ENCODE measurements at places on chromosomes 11 and 22. TPM values are rescaled to one million over a fixed set of nuclear protein-coding genes. Genes with fewer than 3 reads are reported as not detected.

GRCh38 chr11:111540114-111540936 is at the start of gene LAYN:
Gene LAYN, plus strand, starts transcription at chr11:111540720. Its CDS starts 124 bp downstream, at chr11:111540844.
- DNase-seq = peak; percentile 81

GRCh38 chr22:45284705-45285262 is at the start of gene UPK3A:
Gene UPK3A, plus strand, starts transcription at chr22:45284949. Its CDS starts 65 bp downstream, at chr22:45285014.
- no peak for DNase-seq

GRCh38 chr11:57069942-57070341 is 81.2 kb downstream of the OR5AK2 start:
- DNase-seq = no peak

DNA sequence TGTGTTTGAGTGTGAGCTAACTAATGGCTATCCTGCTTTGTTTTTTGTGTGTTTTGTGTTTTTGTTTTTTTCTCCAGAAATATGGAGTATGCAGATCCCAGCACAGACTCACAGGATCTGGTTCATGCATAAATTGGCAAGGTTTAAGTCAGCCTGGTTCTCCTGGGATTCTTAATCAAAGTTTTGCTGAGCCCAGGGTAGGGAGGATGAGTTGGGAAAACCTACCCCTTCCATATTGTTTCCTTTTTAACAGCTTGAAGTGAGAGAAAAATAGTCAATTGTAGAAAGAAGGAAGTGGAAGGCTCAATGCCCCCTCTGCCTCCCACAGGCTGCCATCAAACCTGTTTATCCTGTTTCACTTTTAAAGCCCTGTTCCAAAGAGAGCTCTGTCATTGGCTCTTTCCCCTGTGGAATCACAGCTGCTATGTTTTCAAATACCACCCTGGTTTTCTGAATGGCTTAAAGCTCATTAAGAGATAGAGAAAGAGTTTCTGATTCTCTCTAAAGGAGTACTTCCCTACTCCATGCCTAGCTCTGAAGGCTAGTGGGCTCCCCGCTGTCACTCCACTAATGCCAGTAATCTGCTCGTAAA is 23.4 kb upstream of the CADM1 start:
- no peak for DNase-seq

- peak; percentile 93 for DNase-seq
Measured at GRCh38 chr11:69918938-69919650, 99.9 kb upstream of the FGF3 start.

DNA sequence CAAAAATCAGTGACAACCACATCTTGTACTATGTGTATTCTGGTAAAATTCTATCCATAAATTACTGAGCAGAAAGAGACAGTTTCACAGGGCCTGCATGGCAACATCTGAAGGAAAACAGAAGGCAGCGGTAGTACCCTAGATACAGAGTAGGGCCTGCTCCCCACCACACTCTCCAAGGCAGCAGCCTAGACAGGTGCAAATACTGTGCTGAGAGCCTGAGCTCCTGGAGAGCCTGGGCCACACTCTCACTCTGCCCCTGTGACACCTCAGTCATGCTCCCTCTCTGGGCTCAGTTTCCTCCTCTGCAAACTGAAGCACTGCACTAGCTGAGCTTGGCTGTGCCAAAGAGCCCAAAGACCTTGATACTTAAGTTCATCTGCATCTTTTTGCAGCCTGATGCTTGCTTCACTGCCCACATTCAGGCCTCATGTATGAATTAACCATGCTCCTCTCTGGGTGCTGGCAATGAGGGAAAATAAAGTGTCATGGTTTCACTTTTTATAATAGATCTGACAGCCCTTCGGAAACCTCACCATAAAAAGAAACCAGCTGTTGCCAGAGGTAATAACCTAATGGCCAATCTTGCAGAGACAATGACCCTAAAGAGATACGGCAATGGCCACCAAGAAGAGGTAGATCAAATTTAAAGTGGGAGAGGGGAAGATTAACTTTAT is 104.7 kb downstream of the PLEKHA7 start:
- no peak for DNase-seq

GRCh38 chr11:132472411-132473172 is 1059.7 kb downstream of the OPCML start:
- no peak for DNase-seq

GRCh38 chr11:63567044-63567840 is 4.1 kb upstream of the PLAAT2 start:
- peak; percentile 63 for DNase-seq

GRCh38 chr11:47348859-47349258 is 3.6 kb downstream of the MYBPC3 start:
- DNase-seq = peak; percentile 89

DNA sequence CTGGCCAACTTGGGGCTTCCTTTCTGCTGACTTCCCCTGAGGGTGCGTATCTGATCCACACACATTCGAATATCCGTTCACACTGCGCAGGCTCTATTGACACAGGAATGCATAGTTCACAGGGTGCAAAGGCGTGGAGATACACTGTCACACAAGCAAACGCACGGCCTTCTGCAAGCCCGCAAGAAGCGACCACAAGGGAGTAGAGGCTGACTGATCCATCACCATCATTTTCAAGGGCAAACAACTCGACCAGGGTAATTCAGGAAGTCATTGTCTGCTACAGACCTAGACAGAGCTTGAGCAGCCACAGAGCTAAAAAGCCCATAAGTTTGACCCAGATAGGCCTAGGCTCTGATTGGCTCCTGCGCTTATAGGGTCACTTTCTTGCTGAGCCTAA is 392.3 kb downstream of the MN1 start:
- no peak for DNase-seq

DNA sequence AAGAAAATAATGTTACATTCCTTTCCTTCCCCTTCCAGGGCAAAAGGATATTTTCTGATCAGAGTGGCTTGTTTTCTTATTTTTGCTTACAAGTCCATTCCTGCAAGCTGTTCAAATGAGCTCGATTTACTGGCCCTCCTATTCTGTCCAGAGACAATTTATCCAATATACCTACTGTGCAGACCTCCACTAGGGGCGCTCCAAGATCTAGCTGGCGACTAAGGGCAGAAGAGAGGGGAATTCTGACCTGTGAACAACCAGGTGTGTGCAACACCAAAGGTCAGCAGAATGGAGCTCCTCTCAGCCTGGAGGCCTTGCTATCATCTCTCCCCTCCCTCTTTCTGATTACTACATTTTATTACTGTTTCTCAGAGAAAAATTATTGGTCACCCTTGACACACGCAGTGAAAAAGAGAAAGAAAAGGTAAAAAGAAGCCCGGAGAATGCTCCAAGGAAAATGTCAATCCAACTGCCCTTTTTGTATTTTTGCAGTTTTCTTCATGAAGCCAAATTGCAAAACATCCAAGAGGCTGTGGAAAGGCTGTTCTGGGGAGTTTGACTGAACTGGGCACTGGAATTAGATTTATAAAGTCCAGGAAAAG is 3.2 kb downstream of the SEZ6L start:
- peak; percentile 40 for DNase-seq

DNA sequence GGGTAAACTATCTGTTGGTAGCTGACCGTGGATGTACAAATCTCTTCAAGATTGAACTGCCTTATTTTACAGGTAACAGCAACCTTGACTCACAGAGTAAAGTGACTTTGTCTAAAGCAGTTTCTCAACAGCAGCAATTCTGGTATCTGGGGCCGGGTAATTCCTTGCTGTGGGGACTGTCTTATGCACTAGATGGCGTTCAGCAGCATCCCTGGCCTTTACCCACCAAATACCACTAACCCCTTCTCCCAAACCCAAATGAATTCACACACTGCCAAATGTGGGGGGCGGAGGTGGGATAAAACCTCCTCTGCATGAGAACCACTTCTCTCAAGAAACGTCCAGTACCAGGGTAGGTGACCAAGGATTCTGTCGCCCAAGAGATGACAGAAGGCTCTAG is 1.7 kb upstream of the INCENP start:
- peak; percentile 56 for DNase-seq

- no peak for DNase-seq
Measured at GRCh38 chr11:7686761-7687160, 13.5 kb upstream of the CYB5R2 start.

- no peak for DNase-seq
Measured at GRCh38 chr22:32697331-32697995, 104.0 kb upstream of the TIMP3 start.

DNA sequence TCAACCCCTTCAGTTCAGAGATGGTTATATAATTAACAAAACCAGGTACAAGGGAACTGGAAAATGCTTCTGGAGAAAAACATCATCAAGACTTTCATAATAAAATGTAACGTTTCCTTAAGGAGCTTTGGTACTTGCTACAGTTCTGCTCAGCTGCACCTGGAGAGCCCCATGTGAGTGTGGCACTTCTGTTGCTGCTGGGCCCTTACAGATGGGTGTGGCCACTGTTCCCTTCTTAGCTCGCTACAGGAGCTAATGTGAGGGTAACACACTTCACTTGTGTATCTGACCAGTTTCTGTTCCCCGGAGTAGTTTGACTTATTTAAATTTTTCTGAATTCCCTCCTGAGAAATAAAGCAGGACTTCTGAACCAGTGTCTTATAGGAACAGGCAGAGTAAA is 4.0 kb downstream of the POU2AF3 start:
- DNase-seq = no peak

GRCh38 chr11:4071325-4071724 is 23.3 kb upstream of the RRM1 start:
- no peak for DNase-seq

- DNase-seq = peak; percentile 58
Measured at GRCh38 chr11:27916541-27917100, 191.3 kb downstream of the KIF18A start.

- DNase-seq = no peak
Measured at GRCh38 chr11:128506356-128506755, 81.0 kb downstream of the ETS1 start.

DNA sequence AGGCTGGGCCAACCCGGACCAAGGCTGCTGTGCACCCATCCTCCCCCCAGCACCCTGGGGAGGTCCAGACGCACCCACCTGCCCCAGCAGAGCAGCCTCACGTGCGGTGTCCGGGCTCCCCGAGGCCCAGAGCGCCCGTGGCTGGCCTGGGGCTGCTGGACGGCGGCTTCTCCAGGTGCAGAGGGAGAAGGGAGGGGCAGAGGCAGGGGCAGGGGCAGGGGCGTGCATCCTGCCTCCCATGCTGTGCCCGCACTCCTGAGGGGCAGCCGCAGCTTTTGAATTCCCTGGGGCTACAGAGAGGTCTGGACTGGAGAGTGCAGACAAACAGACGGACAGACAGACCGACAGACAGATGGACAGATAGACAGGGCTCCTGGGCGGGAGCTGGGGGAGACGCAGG is 83.6 kb upstream of the PRR5 start:
- no peak for DNase-seq

GRCh38 chr11:126380909-126381308 is 25.4 kb downstream of the ST3GAL4 start:
- DNase-seq = no peak

- DNase-seq = no peak
Measured at GRCh38 chr22:16932577-16932976, 75.4 kb downstream of the GAB4 start.

DNA sequence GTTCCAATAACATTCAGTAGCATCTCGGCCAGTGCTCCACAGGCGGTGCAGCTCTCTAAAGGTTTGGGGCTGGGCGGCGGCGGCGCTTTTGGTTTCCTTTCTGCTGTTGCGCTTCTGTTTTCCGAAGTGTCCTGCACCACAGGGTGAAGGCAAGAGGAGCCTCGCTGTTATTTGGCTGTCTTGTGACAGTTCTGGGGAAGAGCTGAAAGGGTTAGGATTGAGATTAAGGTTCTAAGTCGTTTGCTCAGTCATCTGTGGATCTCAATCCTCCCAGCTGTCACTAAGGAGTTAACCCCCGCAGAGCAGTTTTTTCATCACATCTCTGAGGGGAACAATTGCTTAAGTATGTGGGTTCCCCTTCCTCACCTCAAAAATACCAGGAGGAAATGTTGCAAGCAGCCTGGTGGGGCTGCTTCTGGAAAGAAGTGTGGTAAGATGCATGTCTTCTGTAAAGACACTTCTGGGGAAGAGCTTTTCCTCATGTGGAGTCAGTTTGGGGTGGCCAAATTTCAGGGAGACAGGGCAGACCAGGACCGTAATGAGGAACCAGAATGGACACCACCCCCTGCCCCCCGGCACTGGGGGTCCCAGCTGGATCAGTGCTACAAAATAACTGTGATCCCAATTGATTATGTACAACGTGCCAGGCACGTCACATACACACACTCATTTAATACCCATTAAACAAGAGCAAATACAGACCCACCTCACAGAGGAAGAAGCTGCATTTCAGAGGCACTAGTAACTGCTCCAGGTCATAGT is 14.2 kb downstream of the TMEM121B start:
- no peak for DNase-seq

DNA sequence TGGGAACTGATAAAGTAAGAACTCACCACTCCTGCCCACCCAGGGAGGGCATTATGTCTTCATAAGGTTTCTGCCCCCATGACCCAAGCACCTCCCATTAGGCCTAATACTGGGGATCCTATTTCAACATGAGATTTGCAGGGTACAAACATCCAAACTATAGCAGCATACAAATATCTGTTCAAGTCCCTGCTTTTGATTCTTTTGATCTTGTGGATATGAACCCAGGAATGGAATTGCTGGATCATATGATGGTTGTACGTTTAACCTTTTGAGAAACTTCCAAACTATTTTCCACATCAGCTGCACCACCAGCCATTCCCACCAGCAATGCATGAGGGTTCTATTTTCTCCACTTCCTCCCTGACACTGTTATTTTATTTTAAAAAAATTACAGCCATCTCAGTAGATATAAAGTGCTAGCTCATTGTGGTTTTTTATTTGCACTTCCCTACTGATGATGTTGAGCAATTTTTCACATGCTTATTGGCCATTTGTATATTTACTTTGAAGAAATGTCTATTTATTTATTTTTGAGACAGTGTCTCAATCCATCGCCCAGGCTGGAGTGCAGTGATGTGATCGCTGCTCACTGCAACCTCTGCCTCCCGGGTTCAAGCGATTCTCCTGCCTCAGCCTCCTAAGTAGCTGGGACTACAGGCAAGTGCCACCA is 7.1 kb upstream of the ATG16L2 start:
- DNase-seq = no peak

DNA sequence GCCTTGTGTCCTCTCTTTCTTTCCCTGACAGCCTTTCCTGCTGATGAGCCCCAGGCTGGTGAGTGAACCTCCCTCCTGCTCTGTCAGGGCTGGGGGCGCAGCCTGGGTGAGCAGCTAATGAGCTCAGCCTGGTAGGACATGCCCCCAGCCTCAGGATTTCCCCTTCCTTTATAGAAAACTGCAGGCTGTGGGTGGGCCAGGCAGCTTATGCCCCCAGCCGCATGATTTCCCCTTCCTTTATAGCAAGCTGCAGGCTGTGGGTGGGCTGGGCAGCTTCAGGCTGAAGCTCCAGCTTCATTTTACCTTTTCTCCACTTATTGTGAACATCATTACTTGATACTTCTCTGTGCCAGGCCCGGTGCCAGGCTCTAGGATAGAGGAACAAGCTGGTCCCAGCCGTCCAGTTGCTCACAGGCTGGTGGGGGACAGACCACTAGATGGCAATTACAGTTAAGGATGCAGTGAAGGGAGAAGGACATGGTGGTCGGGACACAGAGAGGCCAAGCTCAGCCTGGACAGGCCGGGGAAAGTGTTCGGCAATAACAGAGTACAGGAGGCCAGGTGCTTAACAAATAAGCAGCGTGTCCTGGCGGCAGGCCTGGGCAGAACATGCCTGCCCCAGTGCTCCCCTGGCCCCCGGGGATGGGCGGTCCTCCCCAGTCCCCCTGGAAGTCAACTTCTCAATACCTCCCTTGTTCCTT is 5.3 kb downstream of the LGALS12 start:
- no peak for DNase-seq

The UBQLN3 gene
- not detected for total RNA-seq

The TRIM49 gene
- not detected for total RNA-seq

The SCUBE2 gene
- total RNA-seq = 1.1 TPM

The FAM118A gene
- 58.3 TPM for total RNA-seq

The RAG2 gene
- total RNA-seq = not detected

The SUN2 gene
- 104 TPM for total RNA-seq

The LRP4 gene
- total RNA-seq = 39.6 TPM

The C11orf16 gene
- total RNA-seq = not detected

The TTC36 gene
- 1.1 TPM for total RNA-seq

The SPI1 gene
- not detected for total RNA-seq
